ENCODE measurements at places on chromosomes 11 and 22.
A peak's percentile ranks its signal among the peaks of the same experiment; 100 is the strongest.

GRCh38 chr22:26763633-26764361, 106.4 kb downstream of the MIAT start:
- peak; percentile 23 for DNase-seq

DNA sequence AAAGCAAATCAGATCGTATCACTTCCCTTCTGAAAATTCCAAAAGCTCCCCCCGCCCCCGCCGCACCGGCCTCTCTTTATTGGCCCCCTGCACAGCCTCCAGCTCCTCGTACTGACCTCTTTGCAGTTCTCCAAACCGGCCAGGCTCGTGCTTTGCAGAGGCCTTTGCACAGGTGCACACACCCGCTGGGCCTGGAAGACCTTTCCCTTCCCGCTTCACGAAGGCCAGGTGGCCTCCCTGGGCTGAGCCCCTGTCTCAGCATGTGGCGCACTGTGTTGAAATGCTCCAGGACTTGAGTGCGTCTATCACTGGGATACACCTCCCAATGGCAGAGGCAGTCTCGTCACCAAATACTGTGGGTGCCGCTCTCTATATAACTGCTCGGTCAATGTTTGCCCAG, 13.2 kb upstream of the ADA2 start:
- no peak for DNase-seq

DNA sequence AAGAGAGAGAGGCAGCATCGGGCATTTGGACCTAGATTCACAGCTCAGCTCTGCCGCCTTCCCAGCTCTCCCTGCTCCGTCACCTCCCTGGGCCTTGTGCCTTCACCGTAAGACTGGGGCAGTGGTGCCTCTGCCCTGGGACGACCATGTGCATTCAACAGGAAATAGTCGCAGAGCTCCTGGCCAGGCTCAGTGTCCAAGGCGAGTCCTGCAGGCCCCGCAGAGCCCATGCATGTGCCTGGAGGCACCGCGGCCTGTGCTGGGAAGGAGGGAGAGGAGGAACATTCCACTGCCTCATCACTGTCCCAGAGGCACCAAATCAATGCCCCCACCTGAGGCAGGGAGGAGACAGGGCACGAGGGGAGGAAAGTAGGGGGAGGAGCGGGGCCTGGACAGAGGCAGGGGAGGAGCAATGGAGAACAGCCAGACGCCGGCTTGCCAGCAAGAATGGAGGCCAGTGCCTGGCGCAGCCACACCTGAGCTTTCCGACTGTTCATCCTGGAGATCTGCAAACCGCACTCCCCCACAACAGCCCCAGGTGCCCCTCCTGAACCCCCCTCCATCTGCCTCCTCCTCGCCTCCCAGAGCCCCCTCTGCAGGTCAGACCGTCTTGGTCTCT, 74.4 kb upstream of the PRR5 start:
- DNase-seq, result no peak

DNA sequence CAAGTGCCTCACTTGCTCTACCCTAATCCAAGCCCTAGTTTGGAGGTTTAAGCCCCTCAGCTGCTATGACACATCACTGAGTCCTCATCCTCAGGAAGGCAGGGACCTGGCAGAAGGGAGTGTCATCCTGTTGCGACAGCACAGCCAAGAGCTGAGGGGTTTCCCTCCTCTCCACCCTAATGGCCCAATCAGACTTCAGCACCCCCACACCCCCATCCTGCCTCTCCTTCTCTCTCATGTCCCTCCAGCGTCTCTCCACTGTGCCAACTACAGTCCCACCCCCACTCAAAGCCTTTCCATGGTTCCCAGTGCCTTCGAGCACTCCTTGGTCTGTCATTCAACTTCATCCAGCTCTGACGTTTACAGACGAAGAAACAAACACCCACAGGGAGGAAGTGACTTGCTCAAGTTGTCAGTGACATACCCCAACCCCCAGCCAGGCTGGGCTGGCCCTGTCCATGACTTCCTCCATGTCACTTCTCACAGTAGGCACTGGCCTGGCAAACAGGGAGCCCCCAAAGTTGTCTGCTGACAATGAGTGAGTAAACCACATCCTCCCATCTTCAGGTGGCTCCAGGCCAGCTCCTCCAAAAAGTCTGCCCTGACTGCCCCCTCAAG, 15.6 kb downstream of the ARAP1 start:
- DNase-seq, result no peak

GRCh38 chr11:7759010-7759409, 37.7 kb downstream of the OR5P2 start:
- DNase-seq, result no peak

GRCh38 chr11:77589181-77589520, 602 bp upstream of the AQP11 start:
- no peak for DNase-seq

DNA sequence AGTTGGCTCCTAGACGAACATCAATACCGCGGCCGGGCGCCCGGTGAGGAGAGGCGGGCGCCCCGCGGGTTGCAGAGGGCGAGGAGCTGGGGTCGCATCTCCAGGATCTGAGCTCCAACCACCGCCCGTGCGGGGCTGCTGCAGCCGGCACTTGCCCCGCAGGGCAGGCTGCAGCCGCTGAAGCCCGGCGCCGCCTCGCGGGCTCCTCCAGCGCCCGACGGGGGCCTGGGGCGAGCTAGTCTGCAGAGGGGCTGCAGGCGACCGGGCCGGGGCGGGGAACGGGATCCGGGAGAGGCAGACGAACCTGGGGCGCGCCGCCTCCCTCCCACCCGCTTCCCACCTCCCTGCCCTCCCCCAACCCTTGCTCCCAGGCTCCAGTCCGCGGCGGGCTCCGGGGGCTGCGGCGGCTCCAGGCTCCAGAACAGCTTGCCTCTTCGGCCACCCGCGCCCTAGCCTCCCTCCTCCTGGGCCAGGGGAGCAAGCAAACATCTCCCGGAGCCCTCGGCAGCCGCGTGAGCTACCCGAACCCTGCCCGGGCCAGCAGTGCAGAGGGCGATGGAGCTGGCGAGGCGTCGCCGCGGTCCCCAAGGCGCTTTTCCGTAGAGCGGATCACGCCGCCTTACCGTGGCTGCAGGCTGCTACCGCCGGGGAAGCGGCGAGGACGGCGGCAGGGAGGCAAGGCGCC, 802 bp downstream of the TENM4 start:
- peak; percentile 45 for DNase-seq

GRCh38 chr11:104973616-104974015, 5.2 kb upstream of the CASP4 start:
- DNase-seq, result no peak

DNA sequence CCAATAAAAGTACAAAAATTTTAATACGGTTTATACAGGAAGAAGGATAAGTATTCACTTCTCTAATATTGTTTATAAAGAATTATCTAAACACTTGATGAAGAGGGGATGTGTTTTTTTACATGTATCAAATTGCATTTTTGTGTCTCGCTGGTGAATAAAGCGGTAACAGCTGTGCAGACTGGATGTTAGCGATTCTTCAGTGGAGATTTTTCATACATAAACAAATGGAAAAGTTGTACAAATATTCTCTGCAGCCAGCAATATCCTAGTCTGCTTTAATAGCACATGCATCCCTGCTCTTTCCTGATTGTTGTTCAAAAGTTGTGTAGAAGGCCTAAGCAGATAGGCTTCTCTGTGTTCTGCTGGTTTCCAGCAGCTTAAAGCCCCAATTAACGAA, 369.3 kb downstream of the SOX6 start:
- no peak for DNase-seq

DNA sequence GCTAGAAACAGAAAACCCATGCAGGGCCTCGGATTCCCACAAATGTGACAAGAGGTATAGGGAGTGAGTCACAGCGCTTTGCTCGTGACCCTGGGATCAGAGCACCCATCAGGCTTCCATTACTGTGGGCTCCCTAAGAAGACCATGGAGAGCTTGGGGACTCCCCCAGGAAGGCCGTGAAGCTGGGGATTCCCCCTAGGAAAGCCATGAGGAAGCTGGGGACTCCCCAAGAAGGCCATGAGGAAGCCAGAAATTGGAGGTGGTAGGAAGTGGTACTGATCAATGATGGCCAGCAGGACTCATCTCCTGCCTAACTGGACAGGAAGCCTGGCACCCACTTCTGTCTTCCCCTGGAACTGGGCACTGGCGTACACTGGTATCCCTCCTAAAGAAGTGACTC, 10.1 kb upstream of the DCPS start:
- DNase-seq, result no peak

- no peak for DNase-seq
Measured at GRCh38 chr11:44978961-44979331, 28.3 kb upstream of the TP53I11 start.

DNA sequence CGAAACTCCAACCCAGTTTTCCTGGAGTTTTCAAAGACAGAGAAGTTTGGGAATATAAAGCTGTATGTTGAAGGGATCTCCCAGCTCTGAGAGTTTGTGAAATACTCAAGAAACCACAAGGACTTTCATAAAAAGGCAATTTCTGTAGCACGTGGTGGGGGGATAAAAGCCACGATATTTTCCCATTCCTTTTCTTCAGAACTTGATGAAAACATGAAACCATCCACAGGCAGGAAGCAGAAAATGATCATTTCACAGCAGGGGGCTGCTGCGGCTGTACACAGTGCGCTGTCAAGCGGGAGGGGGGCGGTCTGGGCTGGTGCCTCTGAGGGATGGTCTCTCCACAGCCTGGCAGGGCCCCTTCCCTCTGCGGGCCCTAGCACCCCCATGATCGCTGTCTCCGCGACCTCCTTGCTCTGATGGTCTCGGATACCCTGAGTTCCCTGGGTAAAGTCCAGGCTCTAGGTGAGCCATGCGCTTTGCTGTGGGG, 423.2 kb downstream of the MN1 start:
- no peak for DNase-seq

DNA sequence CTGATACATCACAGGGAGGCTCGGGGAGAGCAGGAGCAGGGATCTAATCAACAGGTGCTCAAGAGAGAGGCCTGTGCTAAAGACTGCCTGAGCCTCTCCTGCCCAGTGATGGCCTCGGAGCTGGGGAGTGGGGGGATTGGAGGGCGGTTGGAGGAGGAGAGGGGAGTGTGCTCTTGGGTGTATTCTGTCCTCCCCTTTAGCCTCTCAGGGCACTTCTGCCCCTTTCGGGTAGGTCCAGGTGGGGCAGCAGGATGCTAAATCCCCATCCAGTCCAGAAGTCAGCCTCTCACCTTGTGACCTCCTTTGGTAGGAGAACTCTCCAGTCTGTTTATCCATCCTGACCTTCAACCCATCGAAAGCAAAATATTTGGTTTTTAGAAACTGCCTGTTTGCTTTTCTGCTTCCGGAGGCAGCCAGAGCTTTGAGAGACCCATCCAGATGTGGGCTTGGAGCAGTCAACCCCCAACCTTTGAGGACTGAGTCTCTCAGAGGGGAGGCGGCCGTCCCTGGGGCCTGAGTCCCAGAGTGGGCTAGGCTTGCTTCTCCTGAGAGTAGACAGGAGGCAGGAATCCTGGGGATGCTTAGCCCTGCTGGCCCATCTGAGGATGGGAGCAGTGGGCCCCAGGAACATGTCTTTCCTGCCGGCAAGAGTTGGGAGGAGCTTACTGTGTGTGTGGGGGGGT, 105.2 kb upstream of the SYT13 start:
- DNase-seq, result no peak

DNA sequence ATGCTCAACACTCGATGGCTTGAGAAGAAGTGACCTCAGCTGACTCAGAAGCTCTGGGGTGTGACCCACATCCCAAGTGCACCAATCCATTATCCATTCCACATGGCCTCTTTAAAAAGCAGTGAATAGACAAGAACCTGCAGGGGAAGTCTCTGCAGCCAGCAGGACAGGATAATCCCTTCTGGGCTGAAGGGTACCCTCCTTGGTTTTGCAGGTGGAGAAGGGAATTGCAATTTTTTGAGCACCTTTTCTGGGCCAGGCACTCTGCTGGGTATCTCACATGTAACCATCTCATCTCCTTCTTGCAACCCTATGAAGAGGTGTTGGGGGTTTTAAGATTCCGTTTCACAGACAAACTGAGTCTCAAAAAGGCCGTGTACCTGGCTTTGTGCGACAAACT, 76.6 kb downstream of the MYO18B start:
- DNase-seq, result no peak

DNA sequence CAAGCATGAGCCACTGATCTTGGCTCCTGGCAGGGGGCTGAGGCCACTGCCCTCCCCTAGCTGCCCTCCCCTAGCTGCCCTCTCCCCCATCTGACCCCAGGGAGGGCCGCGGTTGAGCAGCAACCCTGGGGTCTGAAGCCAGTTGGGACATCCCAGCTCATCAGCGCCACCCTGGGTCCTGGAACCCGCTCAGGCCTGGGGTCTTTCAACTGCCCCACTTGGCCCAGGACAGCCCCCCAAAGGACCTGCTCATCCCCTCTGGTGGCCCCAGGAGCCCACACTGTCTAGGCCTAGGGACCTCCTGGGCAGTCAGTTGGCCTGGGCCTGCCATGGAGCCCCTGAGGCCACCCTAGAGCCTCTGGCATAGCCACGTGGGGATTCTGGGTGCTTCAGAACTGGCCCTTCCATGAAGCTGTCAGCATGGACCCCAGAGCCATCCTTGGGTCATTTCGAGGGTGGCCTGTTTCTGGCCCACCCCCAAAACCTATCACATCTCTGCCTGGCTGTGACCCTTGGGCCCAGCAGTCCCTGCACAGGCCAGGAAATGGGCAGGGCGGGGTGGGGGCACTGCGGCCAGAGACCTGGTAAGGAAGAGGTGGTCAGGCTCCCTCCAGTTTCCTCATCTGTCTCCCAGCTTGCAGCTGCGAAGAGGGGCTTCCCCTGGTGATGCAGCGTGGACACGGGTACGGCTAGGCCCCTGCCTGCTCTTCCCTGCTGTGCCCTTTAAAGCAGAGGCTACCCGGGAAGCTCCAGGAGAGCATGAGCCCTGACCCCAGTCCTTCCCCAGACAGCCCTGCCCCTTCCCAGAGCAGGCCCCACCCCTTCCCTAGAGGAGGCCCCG, 37.9 kb downstream of the MUC2 start:
- no peak for DNase-seq

DNA sequence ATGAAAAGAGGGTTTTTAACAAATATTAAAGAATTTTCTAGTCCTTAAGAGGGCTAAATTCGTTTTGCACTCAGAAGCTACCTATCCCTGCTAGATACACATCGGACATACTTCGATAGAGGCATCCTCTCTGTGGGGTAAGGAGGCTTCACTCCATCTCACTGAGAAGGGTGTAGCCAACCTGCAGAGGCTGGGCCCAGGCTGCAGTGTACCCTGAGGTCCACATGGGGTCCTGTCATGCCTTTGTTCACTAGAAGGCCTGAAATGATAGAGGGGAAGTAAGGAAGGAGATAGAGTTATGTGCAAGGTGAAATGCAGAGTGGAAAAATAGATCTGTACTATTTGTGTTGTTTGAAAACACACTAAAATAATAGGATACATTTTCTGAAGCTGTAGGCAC, 45.6 kb downstream of the IGSF9B start:
- DNase-seq, result no peak
